ENCODE measurements at places on chromosomes 11 and 22. TPM values are rescaled to one million over a fixed set of nuclear protein-coding genes. Genes with fewer than 3 reads are reported as not detected.

Gene TTC36
- not detected for total RNA-seq

DNA sequence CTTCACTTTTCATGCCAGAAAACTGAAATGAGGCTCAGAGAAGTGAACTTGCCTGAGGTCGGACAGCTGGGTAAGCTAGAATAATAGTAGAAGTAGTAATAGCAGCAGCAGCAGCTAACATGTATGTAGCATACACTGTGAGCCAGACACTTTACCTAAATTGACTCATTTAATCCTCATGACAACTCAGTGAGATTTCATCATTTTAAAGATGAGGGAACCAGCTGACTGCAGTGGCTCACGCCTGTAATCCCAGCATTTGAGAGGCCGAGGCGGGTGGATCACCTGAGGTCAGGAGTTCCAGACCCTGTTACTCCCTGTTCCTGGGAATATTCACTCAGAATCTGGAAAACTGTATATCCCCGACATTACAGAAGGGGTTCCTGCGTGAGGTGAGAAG is 154.5 kb downstream of the DBX1 start:
- H3K4me3 ChIP-seq: no peak overlapping the region
- no peaks in the 10 kb centered on the region for H3K36me3 ChIP-seq
- H3K27ac ChIP-seq: no peak overlapping the region
- H3K27me3 ChIP-seq: peaks cover 28% of the 10 kb centered on the region

GRCh38 chr22:45731798-45732495 is 60.3 kb downstream of the ATXN10 start:
- H3K27me3 ChIP-seq: no peaks in the 10 kb centered on the region
- H3K4me1 ChIP-seq: no peaks in the 10 kb centered on the region
- no peak overlapping the region for H3K27ac ChIP-seq
- H3K4me3 ChIP-seq: no peak overlapping the region
- peaks cover 7% of the 10 kb centered on the region for H3K36me3 ChIP-seq
- DNase-seq: peak; percentile 17

DNA sequence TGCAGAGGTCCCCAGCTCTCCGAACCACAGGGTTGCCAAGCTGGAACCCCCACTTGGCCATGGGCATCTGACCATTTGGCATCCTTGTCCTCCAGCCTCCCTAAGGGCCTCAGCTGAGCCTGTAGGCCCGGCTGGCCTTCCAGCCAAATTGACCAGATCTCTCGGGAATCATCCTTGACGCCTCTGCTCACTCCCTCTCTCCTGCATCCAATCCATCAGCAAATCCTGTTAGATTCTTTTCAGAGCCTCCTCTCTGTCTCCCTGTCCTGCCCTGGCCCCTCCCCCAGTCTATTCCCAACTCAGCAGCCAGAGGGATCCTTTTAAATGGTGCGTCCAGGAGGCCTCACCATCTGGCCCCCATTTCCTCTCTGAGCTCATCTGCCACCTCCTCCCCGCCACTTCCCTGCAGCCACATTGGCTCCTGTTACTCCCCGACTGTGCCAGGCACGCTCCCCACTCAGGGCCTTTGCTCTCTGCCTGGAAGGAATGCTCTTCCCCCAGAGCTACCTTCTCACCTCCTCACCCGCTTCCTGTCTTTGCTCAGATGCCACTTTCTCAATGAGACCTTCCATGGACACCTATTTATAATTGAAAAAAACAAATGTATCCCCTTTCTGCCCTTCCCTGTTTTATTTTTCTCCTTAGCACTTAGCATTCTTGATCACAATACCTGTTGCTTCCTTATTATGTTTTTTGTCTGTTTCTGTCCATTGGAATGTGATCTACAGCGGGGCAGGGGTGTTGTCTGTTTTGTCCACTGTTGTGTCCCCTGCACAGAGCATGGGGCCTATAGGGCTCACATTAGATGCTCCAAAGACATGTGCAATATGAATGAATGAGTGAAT is 78.1 kb downstream of the NFAM1 start:
- peak; percentile 79 for DNase-seq
- no peaks in the 10 kb centered on the region for H3K36me3 ChIP-seq
- H3K4me3 ChIP-seq: no peak overlapping the region
- peaks cover 16% of the 10 kb centered on the region for H3K4me1 ChIP-seq

Gene MRGPRF
- total RNA-seq: 0.56 TPM

Gene IGLL1
- total RNA-seq: not detected

Gene ARHGAP8
- 8.9 TPM for total RNA-seq

GRCh38 chr22:45704648-45705047 is 33.0 kb downstream of the ATXN10 start:
- H3K27me3 ChIP-seq: no peaks in the 10 kb centered on the region
- H3K4me3 ChIP-seq: no peak overlapping the region
- no peak overlapping the region for H3K27ac ChIP-seq
- no peak for DNase-seq
- peaks cover 16% of the 10 kb centered on the region for H3K4me1 ChIP-seq
- peaks cover 24% of the 10 kb centered on the region for H3K36me3 ChIP-seq

GRCh38 chr11:7046474-7047175 is 26.3 kb downstream of the NLRP14 start:
- H3K27ac ChIP-seq: no peak overlapping the region
- no peaks in the 10 kb centered on the region for H3K4me1 ChIP-seq
- no peak overlapping the region for H3K4me3 ChIP-seq

DNA sequence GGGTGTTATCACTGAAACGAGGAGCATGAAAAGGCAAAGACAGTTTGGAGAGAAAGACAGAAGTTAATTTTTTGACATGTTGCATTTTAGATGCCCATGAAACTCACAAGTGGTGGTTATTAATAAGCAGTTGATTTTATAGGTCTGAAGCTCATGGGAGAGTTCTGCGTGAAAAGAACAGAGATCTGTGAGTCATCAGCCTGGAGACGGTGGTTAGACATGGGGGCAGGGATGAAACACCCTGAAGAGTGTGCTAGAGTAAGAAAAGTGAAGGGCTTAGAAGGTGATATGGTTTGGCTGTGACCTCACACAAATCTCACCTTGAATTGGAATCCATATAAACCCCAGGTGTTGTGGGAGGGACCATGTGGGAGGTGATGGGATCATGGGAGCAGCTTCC is 289.1 kb upstream of the ISX start:
- H3K4me3 ChIP-seq: no peak overlapping the region
- no peak for DNase-seq
- H3K4me1 ChIP-seq: peaks cover 3% of the 10 kb centered on the region

DNA sequence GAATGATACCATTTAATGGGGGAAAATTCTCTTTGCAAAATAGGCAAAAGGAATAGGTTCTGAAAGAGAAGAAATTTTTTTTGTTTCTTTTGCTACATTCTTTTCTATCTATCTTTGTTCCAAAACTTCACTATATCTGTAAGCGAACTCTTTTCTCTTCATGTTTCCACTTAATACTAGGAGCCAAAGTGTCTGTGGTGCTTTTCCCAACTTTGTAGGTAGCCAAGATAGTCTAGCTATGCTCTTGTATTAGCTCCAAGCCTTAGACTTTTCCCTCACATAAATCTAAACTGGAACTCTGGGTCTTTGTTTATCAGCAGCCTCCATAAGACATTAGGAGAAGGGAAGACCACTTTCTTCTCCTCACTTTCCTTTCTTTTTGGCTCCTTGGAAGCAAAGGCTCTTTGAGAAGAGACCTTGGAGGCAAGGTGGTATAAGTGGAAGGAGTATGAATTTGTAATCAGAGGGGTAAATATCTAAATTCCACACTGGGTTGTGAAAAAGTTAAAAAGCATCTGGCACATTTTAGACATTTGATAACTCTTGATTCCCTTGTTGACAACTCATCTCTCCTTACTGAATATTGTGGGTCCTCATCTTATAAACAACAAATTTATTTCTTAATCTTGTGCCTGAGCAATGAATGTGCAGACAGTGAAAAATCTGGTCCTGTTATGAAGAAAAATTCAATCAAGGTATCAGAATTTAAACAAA is 130.0 kb downstream of the EHF start:
- H3K27me3 ChIP-seq: no peaks in the 10 kb centered on the region
- H3K4me1 ChIP-seq: no peaks in the 10 kb centered on the region
- H3K4me3 ChIP-seq: no peak overlapping the region
- no peaks in the 10 kb centered on the region for H3K36me3 ChIP-seq

Gene CASP1
- not detected for total RNA-seq

- DNase-seq: no peak
- H3K27me3 ChIP-seq: peaks cover 22% of the 10 kb centered on the region
- no peak overlapping the region for H3K4me3 ChIP-seq
- H3K4me1 ChIP-seq: peaks cover 74% of the 10 kb centered on the region
- no peaks in the 10 kb centered on the region for H3K36me3 ChIP-seq
These were observed 70.2 kb downstream of the TP53I11 start for GRCh38 chr11:44880511-44880910.

Gene TMEM121B
- total RNA-seq: 5.0 TPM

- DNase-seq: no peak
- no peaks in the 10 kb centered on the region for H3K4me1 ChIP-seq
- no peak overlapping the region for H3K27ac ChIP-seq
- H3K27me3 ChIP-seq: no peaks in the 10 kb centered on the region
- no peak overlapping the region for H3K4me3 ChIP-seq
These were observed 44.5 kb downstream of the RTL6 start for GRCh38 chr22:44453441-44454112.

GRCh38 chr11:116653206-116653605 is 119.6 kb downstream of the BUD13 start:
- H3K4me1 ChIP-seq: no peaks in the 10 kb centered on the region
- H3K27ac ChIP-seq: no peak overlapping the region
- no peaks in the 10 kb centered on the region for H3K36me3 ChIP-seq
- DNase-seq: no peak
- no peak overlapping the region for H3K4me3 ChIP-seq
- H3K27me3 ChIP-seq: no peaks in the 10 kb centered on the region

Gene ANKK1
- total RNA-seq: 0.22 TPM

- no peak overlapping the region for H3K27ac ChIP-seq
- peaks cover 3% of the 10 kb centered on the region for H3K27me3 ChIP-seq
- DNase-seq: no peak
- H3K36me3 ChIP-seq: no peaks in the 10 kb centered on the region
- H3K4me3 ChIP-seq: no peak overlapping the region
- H3K4me1 ChIP-seq: peaks cover 7% of the 10 kb centered on the region
These were observed 73.6 kb upstream of the NARS2 start for GRCh38 chr11:78647986-78648875.

Gene FBLN1
- 84.3 TPM for total RNA-seq

DNA sequence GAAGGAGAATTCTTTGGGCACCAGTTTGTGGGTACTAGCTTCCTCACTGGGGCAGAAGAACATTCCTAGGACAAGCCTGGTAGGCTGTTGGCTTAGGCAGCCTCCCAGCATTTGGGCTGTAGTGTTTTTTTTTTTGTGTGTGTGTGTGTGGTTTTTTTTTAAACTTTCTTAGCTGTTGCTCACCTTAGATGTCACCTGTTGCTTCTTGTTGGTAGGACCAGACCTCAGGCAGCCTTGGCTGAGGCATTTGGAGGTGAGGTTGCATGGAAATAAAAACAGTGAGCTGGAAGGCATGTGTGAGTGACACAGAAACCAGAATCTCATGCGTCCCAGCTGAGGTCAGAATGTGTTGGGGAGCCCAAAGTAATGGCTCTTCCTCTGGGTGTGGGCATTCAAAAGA is 21.3 kb downstream of the AMPD3 start:
- no peak overlapping the region for H3K4me3 ChIP-seq
- H3K27ac ChIP-seq: no peak overlapping the region
- H3K36me3 ChIP-seq: no peaks in the 10 kb centered on the region
- no peaks in the 10 kb centered on the region for H3K4me1 ChIP-seq
- H3K27me3 ChIP-seq: no peaks in the 10 kb centered on the region
- DNase-seq: no peak

DNA sequence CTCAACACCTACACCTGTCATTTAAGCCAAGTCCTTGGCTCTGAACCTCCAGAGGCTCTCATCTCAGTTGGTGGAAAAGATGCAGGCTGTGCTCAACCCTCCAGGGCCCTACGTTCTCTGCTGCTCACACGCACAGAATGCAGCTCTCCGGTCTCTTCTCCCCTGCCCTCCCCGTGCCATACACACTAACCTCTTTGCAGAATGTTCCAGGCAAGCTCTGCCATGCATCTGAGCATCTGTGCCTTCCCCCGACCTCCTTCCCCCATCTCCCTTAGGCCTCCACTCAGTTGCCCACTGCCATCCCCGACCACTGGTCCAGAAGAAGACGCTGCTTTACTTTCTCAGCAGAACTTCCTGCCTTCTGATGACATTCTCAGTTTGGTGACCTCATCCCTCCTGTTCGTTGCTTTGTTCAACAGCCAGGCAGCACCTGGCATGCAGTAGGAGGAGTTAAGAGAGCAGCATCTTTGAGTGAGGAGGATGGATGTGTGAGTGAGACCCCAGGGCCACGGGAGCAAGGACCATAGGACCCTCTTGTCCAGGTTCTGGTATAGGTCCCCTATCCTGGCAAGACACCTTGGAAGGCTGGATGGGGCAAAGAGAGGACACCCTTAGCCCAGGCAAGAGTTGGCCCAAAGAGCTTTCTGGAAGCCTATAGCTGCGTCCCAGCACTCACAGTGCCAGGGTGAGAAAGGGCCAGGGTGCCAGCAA is 598.0 kb downstream of the BRD1 start:
- H3K27me3 ChIP-seq: peaks cover 16% of the 10 kb centered on the region
- H3K36me3 ChIP-seq: no peaks in the 10 kb centered on the region
- no peak overlapping the region for H3K27ac ChIP-seq
- DNase-seq: no peak

DNA sequence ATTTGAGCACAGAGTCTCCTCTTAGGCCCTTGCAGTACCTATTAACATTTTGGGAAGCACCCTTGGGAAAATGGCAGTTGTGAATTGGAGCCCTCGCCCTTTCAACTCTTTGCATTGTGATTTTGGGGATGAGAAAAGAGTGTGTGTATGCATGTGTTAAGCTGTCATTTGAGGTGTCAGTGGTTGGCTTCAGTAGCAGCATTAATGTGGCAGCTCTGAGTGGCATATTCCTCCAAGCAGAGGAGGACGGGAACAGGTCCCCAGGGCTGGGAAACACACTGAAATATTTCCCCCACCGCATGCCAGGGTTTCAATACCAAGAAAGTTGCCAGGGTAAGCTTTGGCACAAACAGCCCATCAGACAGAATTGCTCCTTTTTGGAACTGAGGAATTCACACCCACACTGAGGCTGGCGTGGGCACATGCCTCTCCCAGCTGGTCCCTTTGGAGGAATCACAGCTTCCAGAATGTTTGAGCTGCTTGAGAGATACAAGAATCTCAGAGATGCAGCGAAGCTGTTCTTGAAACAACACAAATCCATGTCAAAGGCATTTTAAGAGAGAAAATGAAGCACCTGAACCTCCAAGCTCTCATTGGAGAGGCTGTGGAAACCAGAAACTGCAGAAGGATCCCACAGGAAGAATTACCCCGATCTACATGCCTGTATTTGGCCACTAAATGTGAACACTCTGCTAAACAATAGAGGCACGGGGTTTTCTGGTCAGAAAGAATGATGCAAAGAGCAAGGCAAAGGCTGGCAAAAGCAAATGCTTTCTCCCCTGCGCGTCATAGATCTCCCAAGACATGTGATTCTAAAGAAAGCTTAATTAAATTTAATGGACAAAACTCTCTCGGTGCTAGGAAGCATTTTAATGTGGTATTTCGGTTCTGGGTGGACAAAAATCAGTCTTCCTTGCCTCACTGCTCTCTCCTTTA is 67.2 kb upstream of the RCN1 start:
- DNase-seq: no peak
- H3K36me3 ChIP-seq: no peaks in the 10 kb centered on the region
- H3K4me1 ChIP-seq: no peaks in the 10 kb centered on the region
- H3K27ac ChIP-seq: no peak overlapping the region

All from neural progenitor cell (in vitro differentiated cells).